ENCODE measurements at places on chromosomes 11 and 22.

- DNase-seq, result no peak
These were observed 76.4 kb downstream of the YAP1 start for GRCh38 chr11:102186551-102187191.

GRCh38 chr11:11662578-11662977 lies 40.8 kb upstream of the GALNT18 start:
- no peak for DNase-seq

GRCh38 chr22:45889539-45890350 lies 87.2 kb downstream of the WNT7B start:
- no peak for DNase-seq

- DNase-seq, result no peak
These were observed 5.9 kb downstream of the IGSF9B start for GRCh38 chr11:133950874-133951326.

- DNase-seq, result no peak
These were observed 116.9 kb downstream of the SIK3 start for GRCh38 chr11:116981266-116981885.

- no peak for DNase-seq
These were observed 100.7 kb upstream of the THY1 start for GRCh38 chr11:119523539-119524157.

- DNase-seq, result no peak
These were observed 110.3 kb downstream of the DSCAML1 start for GRCh38 chr11:117686711-117687110.

DNA sequence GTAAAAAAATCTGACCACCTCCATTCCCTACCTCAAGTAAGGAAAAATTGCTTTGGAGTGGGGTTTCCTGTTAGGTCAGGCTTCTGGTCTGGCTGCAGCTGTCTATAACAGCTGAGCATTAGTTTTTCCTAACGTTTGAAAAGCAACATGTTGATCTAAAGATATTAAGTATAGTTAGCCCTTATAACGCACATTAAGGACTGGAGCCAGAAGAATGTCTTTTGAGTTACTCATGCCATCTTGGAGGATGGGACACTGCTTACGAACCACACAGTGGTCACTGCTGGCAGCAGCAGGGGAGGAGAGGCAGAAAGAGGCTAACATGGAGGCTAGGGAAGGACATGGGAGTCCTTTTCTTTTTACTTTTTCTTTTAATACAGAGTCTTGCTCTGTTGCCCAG lies 44.1 kb upstream of the GDPD4 start:
- DNase-seq, result no peak

DNA sequence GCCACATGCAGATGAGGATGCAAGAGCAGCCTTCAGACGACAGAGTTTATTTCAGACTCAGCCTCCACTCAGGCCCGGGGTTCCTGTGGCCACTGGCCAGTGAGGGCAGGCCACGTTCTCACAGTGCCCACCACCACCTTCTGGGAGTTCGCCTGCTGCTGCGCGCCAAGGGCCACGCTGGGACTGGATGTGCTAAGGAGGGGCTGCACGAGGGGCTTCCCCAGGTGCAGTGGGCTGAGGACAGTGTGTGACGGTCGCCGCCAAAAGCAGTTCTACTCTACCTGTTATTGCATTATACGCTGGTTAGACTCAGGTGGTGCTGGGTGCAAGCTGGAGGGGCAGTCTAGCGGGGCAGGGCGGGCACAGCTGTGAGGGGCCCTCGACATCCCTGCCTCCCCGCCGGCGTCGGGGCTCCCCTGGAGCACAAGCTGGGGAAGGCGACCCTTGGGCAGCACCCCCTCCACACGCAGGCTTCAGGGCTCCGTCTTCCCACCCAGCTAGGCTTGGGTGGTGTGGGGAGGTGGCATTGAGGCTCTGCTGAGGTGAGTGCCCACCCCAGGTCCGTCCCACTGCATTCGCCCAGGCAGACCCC lies 2.7 kb downstream of the CEND1 start:
- no peak for DNase-seq

GRCh38 chr11:20075627-20076026 lies 84.6 kb downstream of the DBX1 start:
- DNase-seq, result no peak

All from stimulated activated CD8-positive, alpha-beta memory T cell treated with anti-CD3 and anti-CD28 coated beads, Interleukin-4, amount 100 ng/mL, for 4 hours (primary cell).